Umbilical cord (tissue), 2 donors: ENCODE measurements at places on chromosomes 3 and 15.

DNA sequence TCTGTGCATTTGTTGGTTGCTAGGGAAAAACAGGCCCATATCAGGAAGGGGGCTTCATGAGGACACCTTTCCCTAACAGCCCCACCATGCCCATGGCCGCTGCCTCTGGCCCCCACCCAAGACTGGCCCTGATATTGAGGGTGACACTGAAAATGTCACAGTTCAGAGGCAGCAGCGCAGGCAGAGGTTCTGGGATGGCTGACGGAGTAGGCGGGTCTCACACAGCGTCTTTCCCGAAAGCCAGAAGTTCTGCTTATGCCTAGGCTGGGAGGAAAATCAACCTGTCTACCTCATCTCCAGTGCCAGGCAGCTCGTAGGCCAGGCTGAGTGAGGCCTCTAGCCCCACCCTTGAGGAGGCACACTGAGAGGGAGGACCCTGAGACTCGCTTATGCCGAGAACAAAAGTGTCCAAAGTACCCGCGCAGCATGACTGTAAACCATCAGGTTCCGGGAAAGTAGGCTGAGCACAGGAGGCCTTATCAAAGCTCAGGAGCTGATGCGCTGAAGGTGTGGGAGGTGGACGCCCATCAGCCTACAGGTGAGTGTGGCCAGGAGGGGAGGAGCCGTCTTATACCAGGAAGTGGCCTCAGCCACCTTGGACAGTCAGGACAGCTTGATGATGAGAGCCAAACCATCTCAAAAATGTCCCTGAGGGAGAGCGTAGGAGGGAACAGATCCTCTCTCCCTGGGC is 27.5 kb downstream of the GRAMD2A start:
- no peak for DNase-seq

DNA sequence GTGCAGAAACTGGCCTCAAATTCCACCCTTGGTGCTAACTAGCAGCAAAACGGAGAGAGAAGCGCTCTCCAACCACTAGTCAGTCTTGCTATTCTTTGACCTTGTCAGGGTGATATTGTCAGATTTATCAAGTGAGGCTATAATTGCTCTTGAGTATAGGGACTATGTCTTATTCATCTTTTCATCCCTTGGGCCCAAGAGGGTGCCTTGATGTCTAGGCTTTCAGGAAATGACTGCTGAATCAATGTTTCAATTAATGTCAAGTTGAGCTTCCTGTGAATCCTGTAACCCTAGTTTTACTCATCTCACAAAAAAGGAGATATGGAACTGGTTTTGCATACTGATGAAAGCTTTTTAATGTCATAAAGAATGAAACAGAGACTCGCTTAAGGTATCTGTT is 701.3 kb downstream of the EDEM1 start:
- no peak for DNase-seq

GRCh38 chr3:140334132-140334929 is 343.5 kb upstream of the TRIM42 start:
- DNase-seq = no peak

DNA sequence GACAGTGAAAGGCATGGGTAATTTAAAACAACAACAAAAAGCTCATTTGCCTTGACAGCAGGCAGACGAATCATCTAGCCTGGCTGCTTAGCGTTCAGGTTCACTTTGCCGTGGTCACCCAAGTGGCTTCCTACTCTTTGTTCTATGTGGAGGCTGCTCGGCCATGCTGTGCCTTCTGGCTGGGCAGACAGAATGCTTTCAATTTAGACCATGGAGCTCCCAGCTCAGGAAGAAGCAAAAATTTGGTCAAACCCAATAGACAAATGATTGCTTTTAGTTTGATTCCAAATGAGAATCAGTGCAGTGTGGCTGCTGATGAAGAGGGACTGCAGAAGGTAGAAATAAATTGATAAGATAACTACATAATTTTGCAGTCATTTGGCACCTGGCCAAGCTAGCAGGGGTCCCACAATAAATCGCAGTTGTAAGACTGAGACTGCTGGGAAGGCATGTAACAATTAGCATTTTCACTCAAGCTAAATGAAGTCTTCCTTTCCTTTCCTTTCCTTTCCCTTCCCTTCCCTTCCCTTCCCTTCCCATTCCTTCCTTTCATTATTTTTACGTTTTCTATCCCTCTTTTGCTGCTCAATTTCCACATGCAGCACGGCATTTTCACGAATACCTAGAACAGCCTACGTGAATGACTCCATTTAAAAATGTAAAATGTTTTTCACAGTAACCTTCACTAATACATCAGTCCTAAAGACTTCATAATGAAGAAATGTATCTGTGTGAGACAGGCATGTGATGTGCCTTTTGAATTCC is 360.4 kb upstream of the TGFBR2 start:
- no peak for DNase-seq

- no peak for DNase-seq
Measured at GRCh38 chr3:59318881-59319280, 269.1 kb upstream of the CFAP20DC start.

GRCh38 chr3:104816716-104817115 is 550.0 kb upstream of the ALCAM start:
- DNase-seq = peak; percentile 24

DNA sequence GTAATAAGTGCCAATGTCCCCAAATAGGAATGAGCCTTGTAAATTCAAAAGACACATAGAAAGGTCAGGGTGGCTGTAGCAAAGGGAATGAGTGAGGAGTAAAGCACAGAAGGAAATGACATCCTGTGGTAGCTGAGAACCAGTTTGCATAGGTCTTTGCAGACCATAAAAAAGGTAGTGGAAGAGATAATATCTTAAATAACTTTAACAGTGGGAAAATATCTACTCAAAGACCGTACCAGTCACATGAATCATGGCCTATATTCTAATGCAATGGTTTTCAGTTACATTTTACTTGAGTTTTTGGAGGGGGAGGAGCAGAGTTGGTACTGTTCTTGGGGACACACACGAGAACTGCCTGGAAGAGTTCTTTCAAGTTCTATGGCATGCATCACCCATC is 297.3 kb upstream of the ADAMTS9 start:
- no peak for DNase-seq

GRCh38 chr3:168186293-168186983 is 90.7 kb upstream of the GOLIM4 start:
- no peak for DNase-seq
